ENCODE measurements at places on chromosomes 5 and 9. TPM values are rescaled to one million over a fixed set of nuclear protein-coding genes. Genes with fewer than 3 reads are reported as not detected.

- H3K27ac ChIP-seq: no peak overlapping the region
- H3K4me1 ChIP-seq: no peaks in the 10 kb centered on the region
- no peak for DNase-seq
- H3K36me3 ChIP-seq: peaks cover 10% of the 10 kb centered on the region
Observed at GRCh38 chr5:15560421-15560820, 60.4 kb downstream of the FBXL7 start.

- H3K36me3 ChIP-seq: no peaks in the 10 kb centered on the region
- no peaks in the 10 kb centered on the region for H3K27me3 ChIP-seq
- no peak overlapping the region for H3K27ac ChIP-seq
- H3K4me3 ChIP-seq: no peak overlapping the region
Observed at GRCh38 chr9:25562101-25562500, 116.1 kb downstream of the TUSC1 start.

DNA sequence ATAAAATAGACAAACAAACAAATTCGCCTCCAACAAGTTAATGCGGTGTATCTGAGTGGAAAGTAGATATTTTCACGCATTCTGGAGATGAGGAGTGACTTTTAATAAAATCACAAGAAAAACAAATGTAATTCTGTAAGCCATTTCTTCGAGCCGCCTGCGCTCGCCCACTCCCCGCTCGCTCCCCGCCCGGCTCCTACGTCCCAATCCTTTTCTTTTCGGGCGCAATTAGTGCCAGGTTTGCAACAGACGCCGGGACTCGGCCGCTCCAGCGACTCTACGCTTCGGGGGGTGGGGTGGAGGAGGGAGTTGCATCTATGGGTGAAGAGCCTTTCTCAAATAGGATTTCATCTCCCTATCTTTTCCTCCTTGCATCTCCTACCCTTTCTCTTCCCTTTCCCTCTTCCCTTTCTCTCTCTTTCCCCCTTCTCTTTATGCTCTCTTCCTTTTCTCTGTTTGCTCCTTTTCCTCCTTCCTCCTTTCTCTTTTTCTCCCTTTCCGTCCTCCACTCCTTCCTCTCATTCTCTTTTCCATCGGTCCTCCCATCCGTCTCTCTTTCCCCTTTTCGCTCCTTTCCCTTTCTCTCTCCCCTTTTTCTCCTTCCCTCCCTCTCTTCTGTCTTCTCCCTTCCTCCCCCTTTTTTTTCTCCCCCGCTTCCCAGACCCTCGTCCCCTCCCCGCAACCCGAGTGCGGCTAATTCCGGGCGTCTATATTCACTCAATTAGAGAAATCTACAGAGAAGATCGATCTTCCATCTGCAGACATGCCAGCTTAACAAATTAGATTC, 6.1 kb upstream of the OTP start:
- no peaks in the 10 kb centered on the region for H3K36me3 ChIP-seq
- peaks cover 76% of the 10 kb centered on the region for H3K27me3 ChIP-seq
- no peak overlapping the region for H3K4me3 ChIP-seq
- H3K27ac ChIP-seq: no peak overlapping the region

Gene FCN1
- not detected for total RNA-seq

Gene HMCN2
- not detected for total RNA-seq
